Ureter (tissue), 1 donor: ENCODE measurements at places on chromosomes 7 and 10. TPM values are rescaled to one million over a fixed set of nuclear protein-coding genes. Genes with fewer than 3 reads are reported as not detected.
A peak's percentile ranks its signal among the peaks of the same experiment; 100 is the strongest.

- DNase-seq: peak; percentile 37
These were observed 115.1 kb upstream of the RET start for GRCh38 chr10:42961796-42962109.

Gene BTBD16
- total RNA-seq: 51.2 TPM

Gene LIPJ
- 0.39 TPM for total RNA-seq

- no peak for DNase-seq
These were observed 16.1 kb downstream of the CCSER2 start for GRCh38 chr10:84344526-84344925.

- DNase-seq: no peak
These were observed 22.4 kb downstream of the WAC start for GRCh38 chr10:28555358-28555757.

GRCh38 chr10:13067431-13067830 is 32.5 kb upstream of the OPTN start:
- no peak for DNase-seq

DNA sequence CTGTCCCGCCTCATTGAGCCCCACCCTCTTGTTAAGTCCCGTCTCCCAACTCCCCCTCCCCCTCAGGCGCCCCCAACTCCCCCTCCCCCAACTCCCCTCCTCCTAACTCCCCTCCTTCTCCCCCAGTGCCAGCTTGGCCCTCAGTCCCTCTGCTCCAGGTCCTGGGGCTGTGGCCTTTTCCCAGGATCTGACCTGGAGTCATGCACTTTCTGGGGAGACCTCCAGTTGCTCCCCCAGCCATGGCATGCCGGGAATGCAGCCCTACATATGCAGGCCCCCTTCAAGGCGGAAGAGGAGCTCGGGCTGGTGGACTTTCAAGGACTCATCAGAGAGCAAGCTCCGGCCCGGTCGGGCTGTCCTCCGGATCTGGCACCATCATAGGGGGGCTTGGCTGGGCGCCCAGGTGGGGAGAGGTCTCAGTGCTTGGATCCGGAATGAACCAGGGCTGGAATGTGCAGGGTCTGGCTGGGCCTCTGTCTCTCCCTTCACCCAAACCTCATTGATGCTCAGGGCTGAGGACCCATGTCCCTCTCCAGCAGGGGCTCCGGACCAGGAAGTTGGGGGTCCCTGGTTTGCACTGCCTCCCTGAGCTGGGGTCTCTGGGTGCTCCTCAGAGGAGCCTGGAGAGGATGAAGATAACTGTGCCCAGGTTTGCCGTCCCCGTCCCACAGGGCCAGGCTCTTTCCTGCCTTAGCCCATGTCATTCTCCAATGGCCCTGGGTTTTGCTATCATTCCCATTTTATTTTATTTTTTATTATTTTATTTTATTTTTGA is 41.1 kb downstream of the TMEM270 start:
- DNase-seq: no peak

GRCh38 chr7:154863766-154864522 is 139.0 kb downstream of the PAXIP1 start:
- no peak for DNase-seq

GRCh38 chr7:140364819-140365218 is 33.5 kb downstream of the SLC37A3 start:
- DNase-seq: no peak

DNA sequence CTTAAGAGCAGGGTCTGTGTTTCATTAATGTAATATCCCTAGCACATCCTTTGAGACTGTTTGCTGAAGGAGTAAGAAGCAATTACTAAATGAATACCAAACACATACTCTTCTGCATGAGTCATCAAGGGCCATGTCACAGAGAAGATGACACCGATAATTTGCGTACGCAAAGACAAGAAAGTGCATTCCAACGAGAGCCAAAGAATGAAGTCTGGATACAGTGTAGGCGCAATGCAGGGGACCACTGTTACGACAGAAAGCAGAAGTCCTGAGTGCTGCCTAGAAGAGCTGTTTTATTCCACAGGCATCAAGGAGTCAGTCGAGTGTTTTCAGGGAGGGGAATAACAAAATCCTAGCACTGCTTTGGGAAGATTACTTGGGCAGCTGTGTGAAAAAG is 62.7 kb downstream of the VPS41 start:
- DNase-seq: no peak

DNA sequence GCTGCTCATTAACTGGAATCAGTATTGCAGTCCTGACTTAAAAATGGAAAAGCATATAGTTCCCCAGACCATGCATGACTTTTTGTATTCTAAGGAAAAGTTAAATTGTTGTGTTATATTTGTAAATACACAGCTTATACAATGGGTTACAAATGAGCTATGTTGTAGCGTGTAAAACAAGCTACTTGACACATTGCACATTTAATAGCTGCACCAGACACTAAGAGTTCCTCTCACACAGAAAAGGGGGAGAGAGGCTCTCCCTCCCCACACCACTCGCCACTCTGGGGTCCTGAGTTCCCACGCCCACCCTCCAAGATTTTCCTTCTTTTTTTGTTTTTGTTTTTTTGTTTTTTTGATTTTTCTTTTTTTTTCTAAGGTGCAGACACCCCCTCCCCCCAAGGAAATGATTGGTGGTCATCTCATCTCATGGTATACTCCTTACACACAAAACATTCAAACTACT is 6.3 kb downstream of the KLF6 start:
- no peak for DNase-seq

- DNase-seq: no peak
These were observed 54.2 kb downstream of the DIP2C start for GRCh38 chr10:635088-635861.

DNA sequence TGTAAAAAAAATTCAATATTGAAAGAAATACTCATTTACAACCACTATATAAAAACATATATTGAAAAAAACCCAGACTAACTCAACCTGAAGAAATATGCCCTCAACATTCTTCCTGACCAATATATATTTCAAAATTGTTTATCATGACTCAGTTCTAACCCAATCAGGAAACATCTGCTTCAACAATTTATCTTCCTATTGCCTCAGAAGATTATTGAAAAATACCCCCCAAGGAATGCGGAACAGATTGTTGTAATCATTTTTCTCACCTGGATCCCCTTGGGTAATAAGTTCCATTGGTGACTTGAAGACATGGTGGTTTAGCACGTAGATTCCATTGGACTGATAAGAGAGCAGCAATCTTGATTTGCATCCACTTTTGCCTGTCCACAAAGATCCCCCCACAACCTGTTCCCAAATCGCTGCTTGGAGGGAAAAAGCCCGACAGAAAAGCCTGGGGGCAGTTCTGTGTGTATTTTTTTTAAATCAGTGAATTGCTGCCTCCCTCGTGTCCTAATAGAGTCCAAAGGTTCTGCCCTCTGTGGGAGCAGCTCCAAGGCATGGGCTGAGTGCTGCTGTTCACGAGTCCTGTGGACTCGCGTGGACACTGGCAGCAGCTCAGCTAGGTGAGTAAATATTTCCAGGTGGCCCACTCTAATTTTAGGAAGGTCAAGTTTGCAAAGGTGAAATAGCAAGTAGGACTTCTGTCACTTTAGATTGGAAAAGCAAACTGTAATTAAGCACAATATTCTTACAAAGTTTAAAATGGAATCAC is 5.9 kb upstream of the INHBA start:
- DNase-seq: no peak

Gene PILRA
- 21.6 TPM for total RNA-seq

- no peak for DNase-seq
These were observed 167.4 kb downstream of the SKAP2 start for GRCh38 chr7:26696978-26697377.

- no peak for DNase-seq
These were observed 2.7 kb downstream of the IL2RA start for GRCh38 chr10:6059506-6059905.

- no peak for DNase-seq
These were observed 25.9 kb downstream of the PFKFB3 start for GRCh38 chr10:6228647-6229046.
